ENCODE measurements at places on chromosomes 12 and 14. TPM values are rescaled to one million over a fixed set of nuclear protein-coding genes. Genes with fewer than 3 reads are reported as not detected.

The OR6C2 gene
- not detected for total RNA-seq

The MFAP5 gene
- 0.13 TPM for total RNA-seq

The PSMD9 gene
- total RNA-seq, result 135 TPM

The ADGRD1 gene
- total RNA-seq, result 0.06 TPM

The ACADS gene
- 14.9 TPM for total RNA-seq

The GZMH gene
- not detected for total RNA-seq

The ENDOU gene
- total RNA-seq, result 0.13 TPM

The SMAGP gene
- total RNA-seq, result 12.3 TPM

Measured in bladder microvascular endothelial cell (primary cell).